ENCODE measurements at places on chromosomes 1 and 21. TPM values are rescaled to one million over a fixed set of nuclear protein-coding genes. Genes with fewer than 3 reads are reported as not detected.

GRCh38 chr1:80506216-80506615, 1294.5 kb upstream of the ADGRL2 start:
- DNase-seq = no peak

DNA sequence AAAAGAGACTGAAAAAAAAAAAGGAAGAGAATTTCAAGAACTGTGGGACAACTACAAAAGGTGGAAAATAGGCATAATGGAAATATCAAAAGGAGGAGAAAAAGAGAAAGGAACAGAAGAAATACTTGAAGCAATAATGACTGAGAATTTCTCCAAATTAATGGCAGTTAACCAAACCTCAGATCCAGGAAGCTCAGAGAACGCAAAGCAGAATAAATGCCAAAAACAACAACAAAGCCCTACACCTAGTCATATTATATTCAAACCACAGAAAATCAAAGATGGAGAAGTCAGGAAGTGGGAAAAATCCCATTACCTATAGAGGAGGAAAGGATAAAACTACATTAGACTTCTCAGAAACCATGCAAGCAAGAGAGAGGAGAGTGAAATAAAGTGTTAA, 20.7 kb upstream of the AHCYL1 start:
- no peak for DNase-seq

- no peak for DNase-seq
Measured at GRCh38 chr1:246591958-246592357, 25.7 kb downstream of the CNST start.

- no peak for DNase-seq
Measured at GRCh38 chr1:115067161-115067859, 22.0 kb downstream of the TSPAN2 start.

The GBP3 gene
- total RNA-seq = 28.5 TPM

The C1orf53 gene
- 9.9 TPM for total RNA-seq

The ASCL5 gene
- total RNA-seq = not detected

Measured in kidney epithelial cell (primary cell).